ENCODE measurements at places on chromosomes 7 and 10.

- DNase-seq, result no peak
These were observed 349.7 kb downstream of the MDFIC start for GRCh38 chr7:115271332-115272235.

- DNase-seq, result no peak
These were observed 44.8 kb upstream of the ORC5 start for GRCh38 chr7:104252409-104253134.

- DNase-seq, result peak; percentile 76
These were observed 2.5 kb upstream of the TMEM178B start for GRCh38 chr7:141071260-141071854.

GRCh38 chr7:81672872-81673271, 97.0 kb downstream of the HGF start:
- DNase-seq, result no peak

- DNase-seq, result no peak
These were observed 51.1 kb downstream of the NT5C2 start for GRCh38 chr10:103141950-103142349.

DNA sequence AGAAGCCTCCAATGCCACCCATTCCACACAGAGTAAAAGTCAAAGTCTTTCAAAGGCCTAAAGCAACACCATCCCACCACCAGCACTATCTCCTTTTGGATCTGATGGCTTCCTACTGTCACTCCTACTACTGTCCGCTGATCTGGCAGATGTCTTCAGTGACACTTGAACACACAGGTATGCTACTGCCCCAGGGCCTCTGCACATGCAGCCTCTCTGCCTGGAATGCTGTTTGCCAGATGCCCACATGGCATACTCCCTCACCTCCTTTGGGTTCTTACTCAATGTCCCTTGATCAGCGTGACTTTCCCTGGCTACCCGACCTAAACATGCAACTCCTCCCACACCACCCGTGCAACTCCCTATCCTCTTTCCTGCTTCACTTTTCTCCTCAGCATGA, 512.4 kb downstream of the KCNMA1 start:
- DNase-seq, result no peak

- DNase-seq, result no peak
These were observed 733.0 kb upstream of the ZWINT start for GRCh38 chr10:57094083-57094482.

- no peak for DNase-seq
These were observed 255.6 kb downstream of the OTUD1 start for GRCh38 chr10:23694446-23694920.

DNA sequence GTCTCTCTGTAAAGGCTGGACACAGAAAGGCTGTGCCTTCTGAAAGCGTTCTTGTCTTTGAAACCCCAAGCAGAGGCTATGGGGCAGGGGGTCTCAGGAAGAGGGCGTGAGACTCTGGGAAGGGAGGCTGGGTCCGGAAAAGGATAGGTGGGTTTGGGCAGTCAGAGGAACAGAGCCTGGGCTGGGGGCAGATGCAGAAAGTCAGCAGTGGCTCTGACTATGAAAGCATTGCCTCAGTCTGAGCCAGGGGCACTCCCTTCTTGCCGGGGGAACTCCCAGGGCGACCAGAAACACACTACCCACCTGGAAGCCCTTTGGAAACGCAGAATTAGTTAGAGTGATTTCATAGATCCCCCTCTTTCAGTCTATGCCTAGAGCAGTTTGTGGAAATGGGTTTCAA, 72.0 kb downstream of the VWA2 start:
- no peak for DNase-seq

DNA sequence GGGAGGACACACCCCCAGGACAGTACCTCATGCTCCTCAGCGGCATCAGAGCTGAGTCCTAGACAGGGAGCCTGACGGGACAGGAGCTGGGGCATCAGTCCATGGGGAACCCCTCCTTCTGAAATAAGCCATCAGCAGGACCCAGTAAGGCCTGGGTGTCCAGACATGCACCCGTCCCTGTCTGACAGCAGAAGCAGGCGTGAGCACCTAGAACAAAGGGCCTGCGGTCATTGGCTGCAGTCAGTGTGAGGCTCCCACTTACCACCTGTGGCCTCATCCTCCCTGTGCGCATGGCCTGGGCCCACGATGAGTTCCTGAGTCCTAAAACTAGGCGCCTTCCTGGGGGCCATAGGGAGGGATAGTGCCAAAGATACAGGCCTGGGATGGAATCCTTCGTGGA, 484.7 kb downstream of the PTPRN2 start:
- DNase-seq, result no peak

Data from globus pallidus (tissue), 1 donor.